Activated CD8-positive, alpha-beta memory T cell treated with anti-CD3 and anti-CD28 coated beads for 48 hours (primary cell): ENCODE measurements at places on chromosomes 4 and X.

DNA sequence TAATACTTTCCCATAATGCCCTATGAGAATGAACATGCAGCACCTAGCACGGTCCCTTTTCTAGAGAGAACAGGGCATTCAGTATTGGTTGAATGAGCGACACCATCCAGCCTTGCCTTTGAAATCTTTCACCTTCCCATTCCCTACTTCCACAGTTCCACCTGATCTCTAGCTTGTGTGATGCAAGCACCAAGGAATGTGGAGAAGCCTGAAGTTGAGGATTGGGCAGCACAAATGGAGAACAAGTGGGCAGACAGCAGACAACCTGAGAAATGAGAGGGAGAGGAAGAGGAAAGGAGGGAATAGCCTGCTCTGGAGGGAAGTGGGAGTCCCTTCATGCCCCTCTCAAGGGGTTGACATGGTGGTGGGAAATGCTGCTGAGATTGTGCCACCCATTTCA is 365.1 kb upstream of the CXorf51A start:
- DNase-seq: no peak

- DNase-seq: no peak
Observed at GRCh38 chr4:164997941-164998340, 20.5 kb upstream of the TRIM61 start.

GRCh38 chrX:37076983-37077382 is 68.8 kb downstream of the FAM47C start:
- no peak for DNase-seq

- DNase-seq: no peak
Observed at GRCh38 chr4:138992676-138993075, 22.9 kb upstream of the NOCT start.

DNA sequence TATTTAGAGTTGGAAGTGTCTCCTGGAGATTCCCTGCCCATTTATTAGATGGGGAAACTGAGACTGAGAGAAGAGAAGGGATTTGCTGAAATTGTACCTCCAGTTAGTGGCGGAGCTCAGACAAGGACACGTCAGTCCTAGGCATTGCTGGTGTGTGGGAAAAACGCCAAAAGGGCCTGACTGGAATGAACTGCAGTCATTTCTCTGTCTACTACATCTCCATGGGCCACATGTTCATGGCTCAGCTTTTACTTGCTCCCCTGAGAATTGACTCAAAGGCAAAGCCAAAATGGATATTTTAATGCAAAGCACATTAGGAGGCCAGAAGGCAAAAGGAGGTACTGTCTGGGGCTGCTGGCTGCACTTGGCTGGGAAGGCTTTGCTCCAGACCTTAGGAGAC is 3.9 kb downstream of the TFDP3 start:
- DNase-seq: no peak

DNA sequence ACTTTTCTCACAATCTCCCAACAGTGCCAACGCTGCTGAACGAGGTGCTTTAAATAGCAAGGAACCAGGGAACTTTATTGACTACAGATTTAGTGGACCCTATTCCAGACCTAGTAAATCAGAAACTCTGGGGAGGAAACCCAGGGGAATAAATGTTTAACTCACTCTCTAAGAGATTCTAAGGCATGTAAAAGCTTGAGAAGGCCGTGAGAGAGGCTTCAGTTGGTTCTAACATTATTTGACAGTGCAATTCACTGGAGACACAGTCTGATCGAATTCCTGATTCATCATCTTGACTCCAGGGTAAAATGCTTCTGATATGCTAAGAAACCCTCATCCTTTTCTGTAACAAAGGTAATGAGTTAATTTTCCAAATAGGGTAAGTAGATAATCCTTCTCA is 494.4 kb downstream of the KCNIP4 start:
- no peak for DNase-seq

DNA sequence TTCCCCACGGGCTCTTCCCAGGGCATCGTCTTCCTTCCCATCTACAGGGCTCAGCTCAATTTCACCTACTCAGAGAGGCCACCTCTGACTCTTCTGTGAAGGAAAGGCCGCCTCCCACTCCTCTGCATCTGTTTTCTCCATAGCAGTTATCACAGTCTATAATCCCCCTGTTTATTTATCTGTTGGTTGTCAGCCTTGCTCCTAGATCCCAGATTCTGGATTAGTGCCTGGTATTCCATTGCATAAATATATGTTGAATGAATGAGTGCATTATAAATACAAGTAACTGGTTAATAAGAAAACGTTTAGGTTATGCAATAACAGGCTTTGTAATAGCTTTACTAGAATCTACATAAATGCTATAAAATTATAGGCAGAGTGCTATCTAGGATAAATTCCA is 52.9 kb downstream of the NSG1 start:
- no peak for DNase-seq

DNA sequence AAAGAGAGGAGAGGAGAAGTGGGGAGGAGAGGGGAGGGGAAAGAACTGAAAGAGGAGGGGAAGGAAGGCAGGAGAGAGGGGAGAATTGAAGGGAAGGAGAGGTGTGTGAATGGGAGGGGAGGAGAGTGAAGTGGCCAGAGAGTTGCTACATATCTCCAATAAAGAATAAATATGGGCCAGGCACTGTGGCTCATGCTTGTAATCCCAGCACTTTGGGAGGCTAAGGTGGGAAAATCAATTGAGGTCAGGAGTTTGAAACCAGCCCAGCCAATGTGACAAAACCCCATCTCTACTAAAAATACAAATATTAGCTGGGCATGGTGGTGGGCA is 482.4 kb downstream of the NAF1 start:
- DNase-seq: no peak

GRCh38 chr4:8689741-8690140 is 97.2 kb downstream of the CPZ start:
- DNase-seq: no peak

- no peak for DNase-seq
Observed at GRCh38 chr4:78426972-78427371, 124.6 kb upstream of the ANXA3 start.

DNA sequence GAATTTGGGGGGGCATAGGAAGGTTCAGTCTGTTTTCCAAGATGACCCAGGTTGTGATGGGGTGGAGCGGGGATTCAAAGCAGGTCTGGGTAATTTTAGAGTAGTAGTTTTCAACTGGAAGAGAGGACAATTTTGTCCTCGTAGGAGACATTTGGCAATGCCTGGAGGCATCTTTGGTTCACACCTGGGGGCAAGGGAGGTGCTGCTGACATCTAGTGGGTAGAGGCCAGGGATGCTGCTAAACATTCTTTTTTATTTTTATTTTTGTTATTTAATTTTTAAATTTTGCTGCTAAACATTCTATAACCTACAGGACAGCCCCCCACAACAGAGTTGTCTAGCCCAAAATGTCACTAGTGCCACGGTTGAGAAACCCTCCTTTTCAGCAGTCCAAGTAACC is 1.9 kb downstream of the RAB9A start:
- DNase-seq: no peak

DNA sequence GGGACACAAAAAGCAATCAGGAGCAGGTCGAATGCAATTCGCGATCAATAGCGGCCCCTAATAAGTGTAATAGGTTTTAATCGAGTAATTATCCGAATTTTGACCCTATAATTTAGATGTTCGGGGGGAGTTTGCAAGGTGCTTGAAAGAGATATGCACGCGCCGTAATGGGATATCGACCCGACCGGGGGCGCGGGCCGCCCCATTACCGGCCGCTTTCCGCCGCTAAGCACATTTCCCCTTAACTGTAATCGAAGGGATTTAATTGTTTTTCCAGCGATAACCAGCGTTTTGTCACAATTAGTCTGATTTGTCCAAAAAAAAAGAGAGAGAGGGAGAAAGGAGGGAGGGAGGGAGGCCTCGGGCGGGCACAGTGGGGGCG is 997 bp downstream of the NKX1-1 start:
- no peak for DNase-seq
